T1000 (cell line): ENCODE measurements at places on chromosomes 12 and 14.

- no peak for DNase-seq
Observed at GRCh38 chr14:39722547-39723273, 290.5 kb upstream of the FBXO33 start.

GRCh38 chr14:101467181-101467926 lies 93.9 kb upstream of the DIO3 start:
- no peak for DNase-seq

DNA sequence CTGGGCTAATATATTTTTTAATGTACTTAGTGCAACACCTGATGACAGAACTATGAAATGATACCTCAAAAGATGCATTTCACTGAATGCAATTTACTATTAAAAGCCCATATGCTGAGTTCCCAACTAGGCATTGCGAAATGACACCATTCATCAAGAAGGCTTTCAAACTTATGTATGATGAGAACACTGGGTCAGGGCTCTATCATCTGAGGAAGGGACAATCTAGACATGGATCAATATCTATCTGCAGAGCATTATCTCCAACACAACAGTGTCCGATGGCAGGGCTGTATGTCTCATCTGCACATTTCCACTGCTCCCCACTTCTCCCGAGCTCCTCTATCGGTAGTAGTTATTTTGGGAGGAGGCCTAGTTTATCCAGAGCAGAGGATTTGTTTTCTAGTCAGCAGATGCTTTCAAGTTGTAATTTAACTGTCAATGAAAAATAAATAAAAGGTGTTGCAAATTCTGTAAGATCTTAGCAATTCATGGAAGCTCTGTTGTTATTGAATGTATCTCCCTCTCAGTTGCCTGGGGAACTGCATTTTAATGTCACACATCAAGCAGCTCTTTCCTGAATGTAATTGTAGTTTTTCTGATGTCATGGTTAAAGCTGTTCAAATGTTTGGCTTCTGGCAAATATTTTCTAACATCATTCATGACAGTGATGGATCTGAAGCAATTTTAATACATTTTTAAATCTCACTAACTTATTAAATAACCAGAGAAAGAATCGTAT lies 7.4 kb upstream of the GCH1 start:
- no peak for DNase-seq

DNA sequence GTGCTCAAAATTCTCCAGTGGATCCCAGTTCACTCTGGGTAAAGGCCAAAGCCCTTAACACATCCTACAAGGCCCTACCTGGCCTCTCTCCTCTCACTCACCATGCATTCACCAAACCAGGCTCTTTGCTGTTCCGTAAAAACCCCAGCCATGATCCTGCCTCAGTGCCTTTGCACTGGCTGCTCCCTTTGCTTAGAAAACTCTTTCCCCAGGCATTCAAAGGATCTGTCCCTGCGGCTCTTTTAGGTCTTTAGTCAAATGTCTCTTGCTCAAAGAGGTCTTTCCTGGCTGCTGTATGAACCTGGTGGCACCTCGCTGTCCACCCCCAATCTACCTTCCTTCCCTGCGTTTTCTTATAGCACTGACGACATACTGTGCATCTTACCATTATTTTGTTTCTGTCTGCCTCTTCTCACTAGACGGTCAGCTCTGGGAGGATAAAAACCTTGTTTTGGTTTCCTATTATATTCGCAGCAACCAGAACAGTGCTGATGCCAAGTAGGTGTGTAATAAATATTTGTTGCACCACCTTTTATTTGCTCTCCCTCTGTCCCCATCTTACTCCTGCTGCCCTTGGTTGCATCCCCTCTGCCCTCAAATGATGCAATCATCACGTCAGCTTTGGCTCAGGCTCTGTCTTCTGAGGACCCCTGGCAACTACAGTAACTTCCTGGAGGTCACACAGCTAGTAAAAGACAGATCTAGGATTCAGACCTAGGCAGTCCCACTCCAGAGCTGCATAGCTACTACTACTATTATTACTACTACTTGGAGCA lies 23.8 kb upstream of the DICER1 start:
- DNase-seq = no peak

DNA sequence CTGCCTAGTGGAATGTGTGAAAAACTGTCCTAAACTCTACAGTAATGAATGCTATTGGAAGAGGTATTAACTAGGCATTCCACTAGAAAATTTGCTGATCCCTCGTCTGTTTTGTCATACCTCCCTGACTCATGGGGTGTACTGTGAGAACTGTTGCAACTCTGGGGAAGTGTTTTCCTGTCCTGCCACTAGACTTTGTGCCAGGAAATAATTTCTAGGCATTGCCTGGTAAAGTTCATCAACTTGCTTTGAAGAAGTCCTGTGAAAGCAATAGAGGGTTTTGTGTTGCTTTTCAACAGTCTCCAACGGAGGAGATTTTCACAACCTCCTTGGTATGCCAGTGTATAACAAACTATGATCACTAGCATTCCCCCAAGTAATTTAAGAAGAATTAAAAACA lies 139.9 kb downstream of the AKAP6 start:
- no peak for DNase-seq

- no peak for DNase-seq
Observed at GRCh38 chr14:71753976-71754375, 178.3 kb upstream of the RGS6 start.

DNA sequence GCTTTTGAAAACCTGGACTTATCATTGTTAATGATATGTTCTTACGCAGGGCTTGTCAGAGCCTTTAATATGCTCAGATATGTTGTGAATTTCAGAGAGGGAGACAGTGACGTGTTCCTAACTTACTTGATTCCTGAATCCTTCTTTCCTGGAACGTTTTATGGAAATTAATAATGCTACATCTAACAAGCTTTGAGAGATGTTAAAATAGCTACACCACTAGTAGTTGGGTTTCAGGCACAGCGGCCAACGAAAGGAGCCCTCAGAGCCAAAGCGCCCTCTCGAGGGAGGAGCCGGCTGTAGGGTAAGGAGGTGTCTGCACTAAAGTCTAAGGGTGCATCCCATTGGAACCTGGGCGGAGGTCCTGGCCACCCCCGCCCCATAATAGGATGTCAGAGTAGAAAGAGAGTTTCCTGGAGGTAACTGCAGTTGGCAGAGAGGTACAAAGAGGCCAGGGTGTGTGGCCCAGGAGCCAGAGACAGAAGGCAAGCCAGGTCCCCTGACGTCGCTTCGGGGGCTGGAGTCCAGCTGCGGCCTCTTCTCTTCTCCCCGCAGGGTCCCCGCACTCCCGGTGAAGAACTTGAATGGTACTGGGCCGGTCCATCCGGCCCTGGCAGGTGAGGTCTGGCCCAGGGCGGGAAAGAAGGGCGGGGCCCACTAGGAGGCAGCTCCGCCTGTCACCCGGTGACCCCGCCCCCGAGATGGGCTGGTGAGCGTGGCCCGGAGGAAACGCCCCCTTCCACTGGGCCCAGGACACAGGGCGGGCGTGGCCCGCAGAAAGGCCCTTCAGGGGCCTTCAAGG lies 36.3 kb downstream of the DTX1 start:
- DNase-seq = no peak

- DNase-seq = peak; percentile 70
Observed at GRCh38 chr14:20609215-20610001, 18.2 kb upstream of the RNASE12 start.

DNA sequence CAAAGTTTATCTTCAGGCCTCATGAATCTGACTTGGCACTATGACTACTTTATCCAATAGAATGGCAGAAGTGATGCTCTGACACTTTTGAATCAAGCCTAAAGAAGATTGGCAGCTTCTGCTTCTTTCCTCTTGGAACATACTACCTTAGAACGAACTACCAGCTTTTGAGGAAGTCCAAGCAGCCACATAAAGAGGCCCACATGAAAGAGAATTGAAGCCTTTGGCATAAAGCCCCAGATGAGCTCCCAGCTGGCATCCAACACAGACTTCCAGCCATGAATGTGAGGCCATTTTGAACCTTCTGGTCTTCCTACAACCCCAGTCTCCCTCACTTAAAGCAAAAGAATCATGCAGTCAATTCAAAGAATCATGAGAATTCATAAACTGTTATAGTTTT lies 65.8 kb downstream of the EEA1 start:
- no peak for DNase-seq

- DNase-seq = no peak
Observed at GRCh38 chr12:127728285-127728684, 538.7 kb upstream of the TMEM132C start.

DNA sequence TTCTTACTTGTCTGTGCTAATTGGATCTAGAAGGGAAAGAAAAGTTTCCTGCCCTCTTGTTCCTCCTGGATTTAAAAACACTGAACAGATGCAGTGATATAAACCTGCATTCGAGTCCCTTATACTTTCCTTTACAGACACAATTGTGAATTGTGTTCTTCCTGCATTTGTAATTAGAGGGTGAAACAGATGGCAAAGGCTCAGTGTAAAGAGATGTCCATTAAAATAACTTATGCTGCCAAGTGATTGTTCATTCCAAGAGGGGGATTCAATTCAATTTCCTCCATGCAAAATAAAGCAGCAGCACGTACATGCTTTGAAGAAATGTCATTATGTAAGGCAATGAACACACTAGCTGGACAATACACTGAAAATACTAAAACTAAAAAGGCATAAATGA lies 248.3 kb upstream of the LRIG3 start:
- no peak for DNase-seq

GRCh38 chr12:50637870-50638481 lies 125.9 kb upstream of the ATF1 start:
- no peak for DNase-seq

- peak; percentile 41 for DNase-seq
Observed at GRCh38 chr14:76937181-76938091, 91.1 kb downstream of the IRF2BPL start.

DNA sequence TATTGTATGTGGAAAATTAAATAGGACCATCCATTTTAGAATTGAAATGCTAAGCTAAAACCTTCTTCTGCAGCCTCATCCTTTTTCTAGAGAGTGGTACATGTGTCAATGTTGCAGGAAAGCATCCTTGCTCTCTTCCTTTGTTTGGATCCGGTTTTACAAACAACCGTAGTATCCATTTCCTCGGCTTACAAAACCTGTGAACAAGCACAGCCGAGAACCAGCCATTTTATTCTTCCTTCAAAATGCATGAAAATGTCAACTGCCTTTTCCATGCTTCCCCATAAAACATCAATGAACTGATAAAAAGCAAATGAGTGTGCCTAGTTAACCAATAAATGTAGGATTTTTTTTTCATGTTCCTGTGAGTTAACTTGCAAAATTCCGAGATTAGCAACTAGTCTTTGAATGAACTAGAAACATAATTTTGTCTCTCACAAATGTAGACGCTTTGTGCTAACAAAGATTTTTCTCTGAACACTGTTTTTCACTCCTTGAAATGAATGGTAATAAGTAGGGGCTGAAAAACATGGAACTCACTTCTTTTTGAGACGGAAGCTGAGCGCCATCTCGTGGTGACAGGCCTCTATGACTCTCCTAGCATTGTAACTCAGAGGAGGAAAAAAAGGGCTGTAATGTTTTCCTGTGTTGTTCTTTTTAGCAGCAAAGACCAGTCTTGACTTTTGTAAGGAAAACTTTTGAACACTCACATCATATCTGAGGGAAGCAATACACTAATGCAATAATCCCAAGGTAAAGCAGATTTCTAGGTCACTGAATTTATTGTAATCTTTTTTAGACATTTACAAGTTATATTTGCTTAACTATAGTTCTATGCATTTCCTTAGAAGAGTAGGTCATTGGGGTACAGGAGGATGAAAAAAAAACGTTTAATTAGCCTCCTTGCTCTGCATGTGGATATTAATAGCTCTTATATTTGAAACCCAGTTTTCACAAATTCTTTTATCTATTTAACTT lies 157.4 kb upstream of the FOXG1 start:
- peak; percentile 41 for DNase-seq

- no peak for DNase-seq
Observed at GRCh38 chr12:120581998-120582397, 796 bp upstream of the POP5 start.

GRCh38 chr12:76944892-76945291 lies 66.1 kb upstream of the CSRP2 start:
- no peak for DNase-seq

DNA sequence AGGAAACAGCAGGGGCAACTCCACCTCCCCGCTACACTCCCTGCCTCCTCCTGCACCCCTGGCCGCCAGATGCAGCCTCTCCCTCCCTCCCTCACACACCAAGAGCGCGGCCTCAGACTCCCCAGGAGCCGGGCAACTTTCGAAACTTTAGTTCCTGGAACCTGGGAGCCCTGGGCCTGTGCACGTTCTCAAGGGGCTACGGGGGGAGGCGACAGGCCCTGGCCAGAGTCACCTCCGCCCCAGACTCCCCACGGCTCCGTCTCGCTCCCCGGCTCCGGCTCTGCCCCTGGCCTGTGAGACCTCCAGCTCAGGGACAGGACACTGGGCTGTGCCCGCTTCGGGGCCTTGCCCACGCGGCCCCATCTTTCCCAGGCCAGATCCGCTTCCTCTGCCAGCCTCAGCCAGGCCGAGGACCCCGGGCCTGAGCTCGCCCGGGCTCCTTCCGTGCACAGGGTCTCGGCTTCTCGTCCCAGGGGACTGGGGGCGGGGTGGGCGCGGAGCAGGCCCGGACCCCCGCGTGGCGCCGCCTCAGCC lies 5.5 kb downstream of the AMN start:
- no peak for DNase-seq

GRCh38 chr12:122100568-122100967 lies 22.0 kb downstream of the MLXIP start:
- no peak for DNase-seq

DNA sequence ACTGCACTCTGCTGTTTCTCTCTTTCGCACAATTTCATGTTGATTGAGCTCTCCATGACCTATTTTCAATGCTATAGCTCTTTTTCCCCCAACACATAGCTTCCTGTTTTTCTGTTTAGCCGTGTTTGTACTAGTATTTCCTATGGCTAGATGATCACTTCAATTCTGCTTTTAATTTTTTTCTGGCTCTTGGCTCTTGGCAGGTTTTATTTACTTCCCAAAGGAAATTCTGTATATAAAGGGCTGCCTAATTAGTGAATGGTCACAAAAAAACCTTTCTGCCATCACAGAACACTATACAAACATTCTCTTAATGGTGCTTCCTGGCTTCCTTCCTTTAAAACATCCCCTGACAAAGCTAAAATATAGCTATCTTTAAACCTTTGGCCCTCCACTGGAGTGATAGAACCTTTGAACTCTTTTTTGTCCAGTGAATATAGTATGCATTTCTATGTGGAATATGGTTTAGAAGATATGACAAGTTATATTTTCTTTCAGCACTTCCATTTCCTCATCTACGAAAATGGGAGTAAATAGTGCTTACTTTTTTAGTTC lies 88.2 kb downstream of the RASSF9 start:
- DNase-seq = no peak
